ENCODE measurements at places on chromosomes 13 and 19.

GRCh38 chr13:29931696-29932095, 81.3 kb upstream of the UBL3 start:
- DNase-seq: no peak

GRCh38 chr19:48396824-48397176, 3.3 kb downstream of the GRIN2D start:
- DNase-seq: no peak

- no peak for DNase-seq
Observed at GRCh38 chr13:49020328-49020727, 44.6 kb downstream of the FNDC3A start.

DNA sequence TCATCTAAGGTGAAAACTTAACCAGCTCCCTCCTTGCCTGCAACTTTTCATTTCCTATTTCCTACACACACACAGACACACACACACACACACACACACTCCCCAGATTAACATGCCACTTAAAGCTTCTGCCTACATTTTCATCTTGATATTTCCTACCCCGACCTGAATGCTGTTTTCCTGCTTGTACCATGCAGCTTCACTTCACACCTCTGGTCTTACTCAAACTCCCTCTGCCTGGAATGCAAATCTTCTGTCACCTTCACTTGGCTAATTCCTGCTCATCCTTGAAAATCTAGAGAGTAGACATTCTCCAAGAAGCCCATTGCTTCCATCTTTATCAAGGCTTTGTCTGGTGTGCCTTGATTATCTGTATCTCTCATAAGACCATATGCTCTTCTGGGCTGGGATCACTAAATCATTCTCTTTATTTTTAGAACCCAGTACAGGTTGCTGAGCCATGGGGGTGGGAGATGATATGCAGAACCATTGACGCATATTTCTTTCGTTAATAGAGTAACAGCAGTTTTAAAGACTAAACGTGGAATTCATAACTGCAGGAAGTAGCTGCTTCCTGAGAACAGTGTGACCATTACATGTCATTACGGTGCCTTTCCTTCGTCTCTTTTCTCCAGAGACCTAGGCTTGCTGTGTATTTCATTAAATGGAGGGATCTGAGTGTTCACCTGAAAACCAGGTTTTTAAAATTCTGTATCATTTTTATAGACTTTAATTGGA, 37.7 kb downstream of the CNMD start:
- no peak for DNase-seq

DNA sequence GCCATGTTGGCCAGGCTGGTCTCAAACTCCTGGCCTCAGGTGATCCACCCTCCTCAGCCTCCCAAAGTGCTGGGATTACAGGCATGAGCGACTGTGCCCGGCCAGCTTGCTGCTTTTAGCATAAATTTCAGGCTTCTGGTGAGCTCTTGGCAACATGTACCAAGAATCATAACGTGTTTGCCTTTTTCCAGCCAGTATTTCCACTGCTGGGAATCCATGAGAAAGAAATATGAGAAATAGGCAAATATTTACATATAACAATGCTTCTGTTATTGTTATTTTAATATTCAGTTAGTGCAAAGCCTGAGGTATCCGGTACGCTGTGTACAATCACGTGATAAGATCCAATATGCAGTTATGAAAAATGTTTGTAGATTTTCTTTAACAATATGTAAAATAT, 29.2 kb upstream of the CERS4 start:
- no peak for DNase-seq

DNA sequence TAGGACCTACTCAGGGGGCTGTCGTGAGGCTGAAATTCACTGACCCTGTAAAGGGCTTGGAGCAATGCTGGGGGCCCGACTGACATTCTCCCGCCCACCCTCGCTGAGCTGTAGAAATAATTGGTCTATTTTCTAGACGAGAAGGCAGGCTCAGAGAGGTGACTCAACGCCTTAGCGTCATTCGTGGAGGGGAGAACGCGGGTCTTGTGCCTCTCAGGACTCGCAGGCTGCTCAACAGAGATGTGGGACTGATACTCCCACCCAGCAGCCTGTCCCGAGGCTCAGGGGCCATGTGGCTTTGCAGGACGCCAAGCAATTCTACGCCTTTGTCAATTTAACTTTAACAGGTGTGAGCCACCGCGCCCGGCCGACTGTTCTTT, 23.6 kb upstream of the ASPDH start:
- DNase-seq: no peak

DNA sequence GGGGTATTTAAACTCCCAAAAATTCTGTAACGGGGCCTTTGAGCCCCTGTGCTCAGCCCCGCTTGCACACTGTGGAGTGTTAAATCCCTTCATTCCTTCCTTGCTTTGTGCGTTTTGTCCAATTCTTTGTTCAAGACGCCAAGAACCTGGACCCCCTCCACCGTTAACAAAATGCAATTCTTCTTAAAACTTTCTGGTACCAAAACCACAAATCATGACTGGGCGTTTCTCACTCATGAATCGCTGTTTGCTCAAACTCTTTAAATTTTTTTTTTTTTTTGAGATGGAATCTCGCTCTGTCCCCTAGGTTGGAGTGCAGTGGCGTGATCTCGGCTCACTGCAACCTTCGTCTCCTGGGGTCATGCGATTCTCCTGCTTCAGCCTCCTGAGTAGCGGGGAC, 881 bp downstream of the ZNF20 start:
- DNase-seq: no peak

GRCh38 chr13:34383728-34384127, 558.3 kb upstream of the NBEA start:
- DNase-seq: no peak

DNA sequence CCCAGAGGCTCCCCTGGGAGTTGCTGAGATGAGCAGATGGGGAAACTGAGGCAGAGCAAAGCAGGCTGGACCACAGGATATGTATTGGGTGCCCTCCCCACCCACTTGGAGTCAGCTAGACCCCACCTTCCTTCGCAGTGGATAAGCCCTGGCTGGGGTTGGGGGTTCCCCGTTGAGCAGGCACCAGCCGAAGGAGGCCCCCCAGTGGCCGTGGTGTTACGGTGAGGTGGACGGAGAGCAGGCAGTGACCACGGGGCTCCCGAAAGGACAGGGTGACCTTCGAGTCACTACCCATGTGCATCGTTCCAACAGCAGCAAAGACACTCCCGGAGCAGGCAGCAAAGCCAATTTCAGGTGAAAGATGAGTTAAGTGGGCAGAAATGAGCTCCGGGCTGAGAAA, 62.4 kb upstream of the ADGRE5 start:
- no peak for DNase-seq

Data from CD4-positive, alpha-beta T cell treated with Interferon gamma for 1 hour (primary cell).